ENCODE measurements at places on chromosomes 1 and 21. TPM values are rescaled to one million over a fixed set of nuclear protein-coding genes. Genes with fewer than 3 reads are reported as not detected.

DNA sequence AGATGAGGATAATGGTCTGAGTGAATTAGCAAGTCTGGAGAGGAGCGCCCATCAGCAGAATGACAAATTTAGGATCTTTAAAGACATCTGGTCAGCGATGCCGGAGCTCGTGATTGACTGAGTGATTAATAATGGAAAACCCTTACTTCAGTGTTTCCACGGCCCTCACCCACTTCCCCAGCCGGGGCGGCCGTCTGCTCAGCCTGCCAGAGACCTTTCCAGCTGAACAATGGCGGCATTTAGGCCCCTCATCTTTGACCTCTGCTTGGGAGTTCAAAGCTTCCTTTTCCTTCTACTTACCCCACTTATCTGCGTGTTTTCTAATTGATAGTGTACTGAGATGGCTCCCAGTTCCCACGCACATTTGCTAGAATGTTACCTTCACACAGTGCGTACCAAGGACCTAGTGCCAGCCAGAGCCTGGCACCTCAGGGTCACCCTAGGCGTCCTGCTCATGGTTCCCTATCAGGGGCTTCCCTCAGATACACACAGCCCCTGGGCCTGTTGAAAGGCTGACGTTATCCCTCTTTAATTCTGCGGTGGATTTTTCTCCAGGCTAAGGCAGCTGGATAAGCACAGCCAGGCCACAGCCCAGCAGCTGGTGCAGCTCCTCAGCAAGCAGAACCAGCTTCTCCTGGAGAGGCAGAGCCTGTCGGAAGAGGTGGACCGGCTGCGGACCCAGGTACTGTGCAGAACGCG lies 232.8 kb downstream of the SDCCAG8 start:
- DNase-seq, result no peak

Gene MTF1
- total RNA-seq, result 26.2 TPM

- no peak for DNase-seq
Measured at GRCh38 chr1:223765719-223766340, 53.5 kb downstream of the CAPN2 start.

Gene PPIAL4G
- total RNA-seq, result not detected

Gene UBASH3A
- total RNA-seq, result 0.33 TPM

DNA sequence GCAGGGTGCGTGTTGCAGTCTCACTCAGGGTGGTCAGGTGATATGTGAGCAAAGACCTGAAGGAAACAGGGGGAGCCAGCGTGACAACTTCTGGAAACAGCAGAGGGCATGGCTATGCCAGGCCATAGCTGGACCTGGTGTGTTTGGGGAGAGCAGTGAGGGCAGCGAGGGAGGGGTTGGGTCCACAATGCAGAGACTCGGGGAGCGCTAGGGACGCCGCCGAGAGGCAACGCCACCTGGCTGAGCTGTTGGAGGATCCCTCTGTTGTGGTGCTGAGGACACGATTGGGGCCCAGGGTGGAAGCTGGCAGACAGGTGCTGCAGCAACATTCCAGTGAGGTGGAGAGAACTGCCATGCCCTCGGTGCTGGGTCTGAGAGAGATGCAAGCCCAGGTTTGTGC lies 26.6 kb upstream of the LSS start:
- DNase-seq, result no peak

Gene DSCAM
- total RNA-seq, result not detected

DNA sequence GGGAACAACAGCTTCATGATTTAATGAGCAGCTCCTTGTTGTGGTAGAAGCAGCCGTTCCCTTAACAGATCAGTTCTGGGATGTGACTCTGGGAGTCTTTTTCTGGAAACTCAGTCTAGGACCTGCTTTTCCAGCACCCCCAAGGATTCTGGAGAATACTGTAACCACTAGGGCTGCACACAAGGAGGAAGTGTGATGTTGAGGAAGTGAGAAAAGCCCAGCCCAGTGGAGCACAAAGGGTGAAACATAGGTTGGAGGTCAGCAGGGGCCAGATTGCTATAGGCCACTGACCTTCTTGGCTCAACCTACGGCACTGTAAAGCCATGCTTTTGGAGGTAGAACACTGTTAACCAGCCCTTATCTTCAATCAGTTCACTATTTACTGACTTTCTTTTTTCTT lies 10.1 kb upstream of the PLA2G5 start:
- DNase-seq, result no peak

DNA sequence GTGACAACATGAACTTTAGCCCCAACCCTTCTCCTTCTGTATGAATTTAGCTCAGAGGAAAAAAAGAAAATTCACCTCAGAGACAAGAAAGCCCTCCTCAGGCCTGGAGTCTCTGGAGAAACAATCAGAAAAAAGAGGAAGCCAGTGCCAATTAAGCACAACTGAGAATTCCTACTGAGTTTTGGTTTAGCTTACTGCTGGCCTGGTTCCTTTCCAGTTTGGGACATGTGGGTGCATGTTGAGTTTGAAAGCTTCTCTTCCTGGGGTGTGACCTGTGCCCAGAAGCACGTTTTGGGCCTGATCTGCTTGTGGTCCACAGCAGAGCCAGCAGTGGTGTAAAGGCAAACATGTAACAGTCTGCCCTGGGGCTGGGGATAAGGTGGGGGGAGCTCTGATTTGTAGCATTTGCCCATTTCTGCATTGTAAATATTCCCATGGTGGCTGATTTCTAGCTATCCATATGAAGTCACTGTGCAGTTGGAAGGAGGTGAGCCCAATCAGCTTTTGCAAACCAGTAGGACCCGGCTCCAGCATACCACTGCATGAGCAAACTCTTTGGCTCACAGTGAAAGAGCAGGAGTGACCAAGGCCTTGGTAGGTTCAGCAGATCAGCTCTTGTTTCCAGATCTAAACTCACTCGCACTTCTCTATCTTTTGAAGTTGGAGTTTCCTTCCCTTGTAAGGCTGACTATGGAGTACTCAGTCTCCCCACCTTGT lies 4.7 kb upstream of the THEM5 start:
- no peak for DNase-seq

DNA sequence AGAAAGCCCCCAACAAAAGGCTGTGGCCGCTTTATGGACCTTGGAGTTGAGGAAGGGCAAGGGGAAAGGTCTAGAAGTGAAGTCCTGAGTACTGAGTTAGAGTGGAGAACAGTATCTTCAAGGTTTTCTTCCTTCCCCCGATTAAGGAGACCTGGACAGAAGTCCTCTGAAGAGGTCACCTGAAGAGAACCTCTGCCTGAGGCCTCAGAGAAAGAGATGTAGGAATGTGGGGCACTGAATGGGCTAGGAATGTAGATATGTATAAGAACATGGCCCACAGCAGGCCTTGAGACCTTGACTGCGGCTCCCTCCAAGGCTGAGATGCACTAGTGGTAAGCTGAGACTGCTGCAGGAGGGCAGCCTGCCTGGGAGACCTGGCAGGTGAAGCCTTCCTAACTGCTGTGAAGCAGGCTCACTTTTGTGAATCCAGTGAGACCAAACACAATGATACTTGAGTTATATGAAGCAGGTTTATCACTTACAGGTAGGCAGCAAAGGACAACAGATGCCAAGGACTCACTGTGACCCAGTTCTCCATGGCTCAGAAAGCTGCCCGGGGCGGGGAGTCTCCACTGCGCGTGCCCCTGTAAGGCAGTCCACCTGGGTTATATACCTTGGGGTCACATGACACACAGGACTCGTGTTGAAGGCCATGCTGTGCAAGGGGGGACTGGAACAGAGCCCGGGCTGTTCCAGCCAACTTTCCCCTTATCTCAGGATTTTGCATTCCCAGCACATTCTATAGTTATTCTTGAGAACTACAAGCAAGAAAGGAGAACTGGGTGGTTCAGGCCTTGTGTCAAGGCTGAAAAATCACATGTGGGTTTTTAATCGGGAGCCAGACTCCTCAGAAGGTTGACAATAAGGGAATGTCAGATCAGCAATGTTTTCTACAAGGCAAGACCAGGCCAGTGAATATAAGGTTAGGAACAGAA lies 78.8 kb upstream of the PPM1J start:
- DNase-seq, result no peak

- DNase-seq, result no peak
Measured at GRCh38 chr1:171420810-171421209, 64.5 kb upstream of the PRRC2C start.

Gene C4BPA
- 0.26 TPM for total RNA-seq

GRCh38 chr21:29340228-29340627 lies 41.5 kb downstream of the BACH1 start:
- no peak for DNase-seq

DNA sequence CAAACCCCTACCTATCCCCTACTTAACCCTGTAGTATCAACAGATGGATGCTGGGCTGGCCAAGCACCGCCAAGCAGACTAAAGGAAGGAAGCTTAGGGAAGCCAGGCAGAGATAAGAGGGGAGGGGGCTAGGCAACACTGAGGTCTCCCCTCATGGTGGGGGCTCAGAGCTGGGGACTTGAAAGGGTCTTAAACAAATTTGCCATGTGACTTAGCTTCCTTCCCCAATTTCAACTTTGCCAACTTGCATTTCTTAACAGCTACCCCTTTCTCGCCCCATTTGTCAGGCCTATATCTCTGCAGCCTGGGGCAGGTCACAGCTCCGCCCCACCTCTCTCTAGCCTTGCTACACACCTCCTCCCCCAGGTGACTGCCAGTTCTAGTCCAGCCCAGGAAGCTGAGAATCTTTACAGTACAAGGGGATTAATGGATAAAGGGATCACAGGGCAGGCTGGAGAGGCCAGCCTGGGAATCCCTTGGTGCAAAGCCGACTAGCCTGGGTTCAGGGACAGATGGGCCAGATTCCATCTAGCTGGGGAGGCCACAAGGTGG lies 3.4 kb downstream of the KIF21B start:
- no peak for DNase-seq

GRCh38 chr21:18723171-18723570 lies 319.6 kb upstream of the TMPRSS15 start:
- DNase-seq, result no peak

DNA sequence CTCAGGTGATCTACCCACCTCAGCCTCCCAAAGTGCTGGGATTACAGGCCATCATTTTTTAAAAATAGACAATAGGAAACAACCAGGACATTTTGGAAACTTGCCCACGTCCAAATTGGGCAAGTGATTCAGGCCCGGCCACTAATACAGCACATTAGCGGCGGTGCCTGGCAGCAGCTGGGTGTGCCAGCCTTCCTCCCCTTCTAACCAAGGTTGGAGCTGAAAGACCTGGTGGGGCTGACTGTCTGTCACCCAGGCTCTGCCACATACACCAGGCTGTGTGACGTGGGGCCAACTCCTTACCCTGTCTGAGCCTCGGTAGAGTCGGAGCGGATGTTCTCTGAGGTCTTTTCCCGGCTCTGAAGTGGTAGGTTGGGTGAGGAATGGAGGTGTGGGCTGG lies 29.6 kb upstream of the TMEM51 start:
- DNase-seq, result no peak

DNA sequence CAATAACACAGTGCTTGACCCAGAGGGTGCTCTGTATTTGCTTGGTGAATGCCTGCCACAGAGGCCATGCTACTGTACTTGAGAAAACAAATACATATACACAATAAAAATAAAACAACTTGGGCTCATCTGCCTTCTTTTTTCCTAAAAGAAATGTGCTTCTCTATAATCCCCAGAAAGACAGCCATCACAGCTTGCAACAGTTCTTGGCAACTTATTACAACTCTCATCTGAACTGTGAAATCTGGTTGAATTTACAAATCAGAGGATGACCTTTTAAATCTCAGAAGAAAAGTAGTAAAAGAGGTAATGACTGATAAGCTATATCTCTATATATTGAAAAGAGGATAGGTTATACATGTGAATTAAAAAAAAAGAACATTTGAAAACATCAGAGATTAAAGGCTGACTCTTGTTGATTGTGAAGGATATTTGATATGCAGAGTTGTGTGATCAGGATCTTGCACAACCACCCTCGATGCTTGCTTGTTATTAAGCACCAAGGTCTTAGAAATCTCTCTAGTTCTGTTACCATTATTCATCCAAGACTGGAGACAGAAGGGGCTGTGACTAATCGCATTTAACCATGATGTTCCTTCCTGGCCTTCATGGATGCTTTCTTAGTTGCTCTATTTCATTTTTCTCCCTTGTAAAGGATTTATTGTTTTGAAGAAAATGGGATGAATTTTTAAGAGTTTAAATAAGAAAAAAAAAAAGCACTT lies 213.4 kb downstream of the APP start:
- DNase-seq, result no peak

Measured in Panc1 (cell line).